Activated naive CD4-positive, alpha-beta T cell treated with anti-CD3 and anti-CD28 coated beads, Interleukin-2, amount 50 U/mL, for 72 hours (primary cell): ENCODE measurements at places on chromosomes 7 and 10.

DNA sequence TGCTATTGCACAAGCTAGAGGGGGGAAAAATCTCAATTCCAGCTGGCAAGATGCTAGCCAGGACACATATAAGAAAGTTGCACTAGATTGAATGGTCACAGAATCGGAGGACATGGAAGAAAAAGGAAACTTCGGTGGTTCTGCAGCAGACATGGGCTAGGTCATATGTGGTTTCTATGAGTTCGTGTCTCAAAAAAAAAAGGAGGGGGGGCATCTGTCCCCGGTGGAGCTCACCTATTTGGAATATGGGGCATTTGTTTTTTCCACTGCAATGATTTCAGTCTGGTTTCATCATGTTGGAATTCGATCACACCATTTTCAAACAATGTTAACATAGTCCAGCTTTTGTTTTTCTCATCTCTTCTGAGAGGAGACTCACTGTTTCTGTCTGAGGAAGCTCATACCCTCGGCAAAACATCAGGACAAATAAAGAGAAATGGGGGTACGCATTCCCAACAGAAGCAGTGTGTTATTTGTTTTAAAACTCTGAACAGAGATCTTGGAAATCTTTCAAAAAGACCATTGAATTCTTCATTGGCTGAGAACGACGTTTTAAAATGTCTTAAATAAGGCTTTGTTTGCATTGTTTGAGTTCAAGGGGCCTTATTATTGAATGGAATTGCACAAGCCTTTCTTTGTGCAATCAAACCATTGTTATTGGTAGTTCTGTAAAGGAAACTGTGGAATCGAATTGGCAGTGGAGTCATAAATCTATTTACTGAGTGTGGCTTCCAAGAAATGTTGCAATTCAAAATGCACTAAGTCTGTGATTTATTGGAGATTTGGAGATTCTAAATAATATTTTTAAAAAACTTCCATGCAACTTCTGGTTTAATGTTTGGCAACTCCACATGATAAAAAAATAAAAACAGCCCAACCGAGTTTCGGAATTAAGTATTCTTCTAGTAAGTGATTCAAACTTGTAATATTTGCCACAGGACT is 173.2 kb downstream of the RTKN2 start:
- DNase-seq, result no peak

GRCh38 chr10:70355051-70356021 is 27.1 kb downstream of the LRRC20 start:
- no peak for DNase-seq

DNA sequence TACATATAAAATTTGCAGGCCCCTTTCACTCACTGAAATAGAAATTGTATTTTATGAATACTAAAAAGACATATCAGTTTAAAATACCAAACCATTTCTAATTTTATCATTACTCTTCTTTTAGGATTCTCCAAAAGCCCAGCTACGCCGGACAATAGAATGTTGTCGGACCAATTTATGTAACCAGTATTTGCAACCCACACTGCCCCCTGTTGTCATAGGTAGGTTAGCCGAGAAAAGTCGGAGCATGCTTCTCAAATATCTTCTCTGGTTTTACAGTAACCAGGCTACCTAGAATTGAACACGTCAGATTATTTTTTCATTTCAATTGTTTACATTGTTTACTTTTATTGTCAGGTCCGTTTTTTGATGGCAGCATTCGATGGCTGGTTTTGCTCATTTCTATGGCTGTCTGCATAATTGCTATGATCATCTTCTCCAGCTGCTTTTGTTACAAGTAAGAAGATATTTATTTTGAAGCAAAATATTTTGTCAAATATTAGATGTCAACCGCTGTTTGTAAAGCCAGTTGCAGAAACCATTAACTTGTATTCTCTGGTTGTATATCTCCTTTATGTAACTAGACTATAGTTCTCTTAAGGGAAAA is 57.6 kb downstream of the MMRN2 start:
- DNase-seq, result peak; percentile 45

- no peak for DNase-seq
These were observed 1.2 kb downstream of the KLF6 start for GRCh38 chr10:3783682-3784432.

DNA sequence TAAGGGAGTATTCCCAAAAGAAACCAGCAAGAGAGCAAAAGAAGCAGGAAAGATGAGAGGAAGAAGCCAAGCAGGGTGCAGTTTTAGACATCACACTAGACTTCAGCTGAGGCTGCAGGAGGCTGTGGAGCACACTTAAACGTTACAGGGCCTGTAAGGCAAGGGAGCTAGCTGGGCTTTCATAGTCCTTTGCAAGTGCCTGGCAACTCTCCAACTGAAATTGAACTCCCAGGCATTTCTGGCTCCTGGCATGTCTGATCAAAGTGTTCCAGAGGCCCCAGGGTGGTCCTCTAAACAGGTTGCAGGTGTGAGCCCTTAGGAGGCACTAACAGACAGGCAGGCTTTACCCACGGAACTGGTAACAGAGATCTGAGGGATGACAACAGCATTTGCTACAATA is 750.2 kb downstream of the XPNPEP1 start:
- DNase-seq, result no peak

GRCh38 chr7:151597541-151598444 is 78.1 kb upstream of the RHEB start:
- DNase-seq, result no peak

GRCh38 chr10:58867683-58868082 is 308.8 kb upstream of the PHYHIPL start:
- no peak for DNase-seq

GRCh38 chr7:50353201-50353600 is 48.7 kb downstream of the IKZF1 start:
- DNase-seq, result no peak

- DNase-seq, result no peak
These were observed 127.5 kb downstream of the DNAJB6 start for GRCh38 chr7:157464111-157464970.

DNA sequence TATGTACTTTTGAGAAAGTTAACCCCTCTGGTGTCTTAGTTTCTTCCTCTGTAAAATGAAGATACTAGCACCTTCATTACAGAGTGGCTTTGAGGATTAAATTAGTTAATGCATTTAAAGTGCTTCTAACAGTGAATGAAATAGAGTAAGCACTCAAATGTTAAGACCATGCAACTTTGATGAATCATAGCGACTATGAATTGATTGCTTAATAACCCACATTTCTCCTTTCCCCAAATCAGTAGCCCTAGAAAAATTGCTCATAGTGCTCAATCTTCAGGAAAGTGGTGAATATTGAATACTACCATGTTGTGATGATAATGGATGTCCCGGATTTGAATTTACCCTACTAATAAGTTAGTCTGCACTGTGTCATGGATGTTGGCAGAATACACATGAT is 48.1 kb downstream of the CD36 start:
- no peak for DNase-seq

DNA sequence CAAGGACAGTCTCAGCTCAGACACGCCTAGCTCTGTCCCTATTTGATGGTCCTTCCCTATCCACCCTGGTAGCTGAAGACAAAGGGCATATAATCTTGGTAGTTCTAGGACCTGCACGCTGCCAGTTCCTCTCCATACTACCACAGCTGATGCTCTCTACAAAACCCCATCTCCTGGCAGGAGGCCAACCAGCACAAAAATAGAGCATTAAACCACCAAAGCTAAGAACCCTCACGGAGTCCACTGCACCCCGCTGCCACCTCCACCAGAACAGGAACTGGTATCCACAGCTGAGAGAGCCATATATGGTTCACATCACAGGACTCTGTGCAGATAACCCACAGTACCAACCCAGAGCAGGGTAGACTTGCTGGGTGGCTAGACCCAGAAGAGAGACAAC is 299.4 kb downstream of the LRRTM3 start:
- DNase-seq, result no peak

DNA sequence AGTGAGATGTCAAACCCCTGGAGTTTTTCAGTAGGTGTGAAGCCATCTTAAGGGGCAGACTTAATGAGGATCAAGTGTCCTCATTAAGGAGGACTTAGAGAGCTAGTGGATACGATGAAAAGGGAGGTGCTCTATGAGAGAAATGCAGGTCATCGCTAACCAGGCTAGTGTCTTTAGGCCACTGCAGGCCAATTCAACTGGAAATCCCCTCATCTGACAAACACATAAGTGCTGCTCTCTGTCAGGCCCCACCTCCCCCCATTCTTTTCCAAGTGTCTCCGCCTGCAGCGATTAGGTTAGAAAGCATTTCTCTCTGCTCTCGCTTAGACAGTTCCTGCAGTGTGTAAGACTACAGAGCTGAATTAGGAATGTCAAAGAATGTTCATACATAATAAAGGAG is 33.7 kb downstream of the RBM28 start:
- DNase-seq, result no peak

DNA sequence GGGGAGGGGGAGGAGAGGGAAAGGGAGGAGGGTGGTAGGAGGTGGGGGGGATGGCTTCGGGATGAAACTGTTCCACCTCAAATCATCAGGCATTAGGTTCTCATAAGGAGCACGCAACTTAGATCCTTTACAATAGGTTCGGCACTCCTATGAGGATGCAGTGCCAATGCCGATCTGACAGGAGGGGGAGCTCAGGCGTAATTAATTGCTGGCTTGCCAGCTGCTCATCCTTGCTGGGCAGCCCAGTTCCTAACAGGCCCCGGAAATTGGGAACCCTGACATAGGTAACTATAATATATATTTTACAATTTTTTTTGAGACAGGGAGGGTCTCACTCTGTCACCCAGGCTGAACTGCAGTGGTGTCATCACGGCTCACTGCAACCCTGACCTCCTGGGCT is 118.8 kb upstream of the SFMBT2 start:
- no peak for DNase-seq

GRCh38 chr10:87578842-87579401 is 74.2 kb downstream of the MINPP1 start:
- DNase-seq, result no peak

GRCh38 chr7:29605671-29606070 is 42.0 kb downstream of the PRR15 start:
- DNase-seq, result no peak

- DNase-seq, result no peak
These were observed 275.3 kb upstream of the MKLN1 start for GRCh38 chr7:131052285-131052904.

DNA sequence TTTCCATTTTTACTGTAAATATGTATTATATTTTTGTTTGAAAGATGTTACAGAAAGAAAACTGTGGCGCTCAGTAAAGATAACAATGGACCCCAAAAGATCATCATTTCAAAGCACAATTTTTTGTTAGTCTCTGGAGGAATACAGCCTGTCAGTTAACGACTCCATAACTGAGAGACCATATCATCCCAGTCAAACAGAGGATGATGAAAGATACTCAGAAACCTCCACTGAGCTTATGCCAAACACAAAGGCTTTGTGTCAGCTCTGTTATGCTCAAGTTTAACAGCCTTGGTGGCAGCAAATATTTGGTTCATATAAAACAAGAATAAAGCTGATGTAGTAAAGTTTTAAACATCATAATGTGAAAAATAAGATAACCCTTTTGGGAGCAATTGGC is 345.1 kb downstream of the NXPH1 start:
- DNase-seq, result no peak

DNA sequence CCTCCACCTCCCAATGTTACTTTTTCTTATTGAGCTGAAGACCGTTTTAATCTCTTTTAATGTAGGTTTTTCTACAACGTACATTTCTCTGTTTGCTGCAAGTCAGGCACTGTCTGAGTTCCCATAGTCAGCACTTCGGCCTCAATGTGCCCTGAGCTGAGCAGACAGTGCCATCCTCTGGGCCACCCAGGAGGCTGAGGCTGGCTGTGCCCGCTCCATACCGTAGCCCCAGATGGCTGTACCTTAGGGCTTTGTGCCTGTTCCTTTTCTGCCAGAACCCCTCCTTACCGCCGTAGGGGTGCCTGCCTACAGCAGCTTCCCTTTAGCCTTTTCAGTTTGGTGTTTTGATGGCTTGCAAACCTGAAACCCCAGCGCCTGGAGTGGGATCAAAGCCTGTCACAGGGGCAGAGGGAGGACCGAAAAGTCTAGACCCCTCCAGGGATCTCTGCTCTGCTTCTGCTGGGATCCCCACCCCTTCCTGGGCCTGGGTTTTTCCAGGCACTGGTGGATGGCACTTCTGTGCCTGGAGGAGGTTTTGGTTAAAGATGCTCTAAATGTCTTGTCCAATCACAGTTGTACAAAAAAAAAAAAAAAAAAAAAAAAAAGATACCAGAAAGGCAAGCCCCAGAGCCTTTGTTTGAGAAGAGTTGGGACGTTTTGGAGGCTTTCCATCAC is 9.0 kb downstream of the AGAP3 start:
- DNase-seq, result no peak

DNA sequence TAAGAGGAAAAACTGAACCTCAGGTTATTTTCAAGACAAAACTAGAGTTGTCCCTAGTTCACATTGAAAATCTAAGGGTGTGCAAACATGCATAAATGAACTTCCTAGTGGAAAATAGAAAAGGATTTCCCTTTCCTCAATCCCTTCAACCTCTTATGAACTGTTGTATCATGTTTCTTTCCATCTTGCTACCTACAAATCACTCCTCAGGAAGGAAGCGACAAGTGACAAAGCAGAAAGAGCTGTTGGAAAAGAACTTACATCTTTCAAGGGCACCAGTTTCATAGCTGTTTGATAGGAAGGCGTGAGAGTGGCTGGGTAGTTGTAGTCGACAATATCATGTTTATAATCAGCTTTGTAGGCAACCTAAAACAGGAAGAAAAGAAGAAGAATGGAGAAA is 23.9 kb downstream of the NRAP start:
- no peak for DNase-seq

DNA sequence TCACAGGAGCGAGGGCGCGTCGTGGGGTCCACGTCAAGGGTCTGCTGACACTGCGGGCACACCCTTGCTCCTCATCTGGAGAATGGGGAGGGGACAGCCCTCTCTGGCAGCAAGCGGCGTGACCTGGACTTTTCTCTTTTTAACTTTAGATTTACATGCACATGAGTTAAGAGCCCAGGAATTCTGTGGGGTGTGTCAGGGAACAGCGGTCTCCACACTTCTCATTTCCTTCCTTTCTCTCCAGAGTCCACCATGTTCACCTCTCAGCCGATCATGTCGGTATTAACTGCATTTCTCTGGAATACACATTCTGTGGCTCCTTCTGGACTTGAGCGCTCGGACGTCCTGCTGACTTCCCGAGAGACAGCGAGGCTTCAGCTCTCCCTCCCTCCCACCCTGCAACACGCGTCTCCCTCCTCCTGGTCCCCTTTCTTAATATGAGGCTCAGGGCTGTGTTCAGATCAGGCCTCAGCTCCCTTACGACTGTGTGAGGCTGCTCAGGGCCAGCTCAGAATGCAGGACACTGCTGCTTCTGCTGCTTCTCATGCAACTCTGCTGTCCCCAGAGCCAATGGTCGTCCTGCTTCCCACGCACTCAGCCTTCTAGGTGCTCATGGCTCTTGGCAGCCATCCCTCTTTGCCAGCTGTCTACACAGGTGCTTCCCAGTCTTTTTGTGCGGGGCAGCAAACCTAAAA is 261.3 kb downstream of the ELFN1 start:
- DNase-seq, result no peak
